ENCODE measurements at places on chromosomes 11 and 22. TPM values are rescaled to one million over a fixed set of nuclear protein-coding genes. Genes with fewer than 3 reads are reported as not detected.

The CPT1A gene
- polyA plus RNA-seq, result 35.0 TPM

DNA sequence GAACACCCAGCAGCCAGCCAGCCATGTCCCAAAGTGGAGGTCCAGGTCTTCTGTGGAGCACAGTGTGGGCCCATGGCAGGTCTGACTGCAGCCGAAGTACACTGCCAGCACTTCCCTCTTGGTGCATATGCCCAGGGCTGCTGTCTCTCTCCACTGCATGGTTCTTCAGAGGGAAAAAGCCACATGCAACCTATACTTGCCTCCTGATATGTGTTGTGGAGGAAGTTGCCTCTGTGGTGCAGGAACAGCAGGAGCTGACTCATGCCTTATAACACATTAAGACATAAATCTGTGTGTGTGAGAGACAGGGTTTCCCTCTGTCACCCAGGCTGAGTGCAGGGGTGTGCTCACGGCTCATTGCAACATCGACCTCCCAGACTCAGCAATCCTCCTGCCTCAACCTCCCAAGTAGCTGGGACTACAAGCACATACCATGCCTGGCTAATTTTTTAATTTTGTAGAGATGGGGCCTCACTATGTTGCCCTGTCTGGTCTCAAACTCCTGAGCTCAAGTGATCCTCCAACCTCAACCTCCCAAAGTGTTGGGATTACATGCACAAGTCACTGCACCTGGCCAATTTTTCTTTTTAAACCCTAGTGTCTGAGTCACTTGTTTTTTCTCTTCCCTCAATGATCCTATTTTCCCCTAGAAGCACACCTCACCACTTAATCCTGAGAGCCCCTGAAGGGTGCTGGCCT is 98.8 kb downstream of the MPPED2 start:
- no peak for DNase-seq

The DEUP1 gene
- polyA plus RNA-seq, result 1.5 TPM

The C22orf23 gene
- 5.8 TPM for polyA plus RNA-seq

GRCh38 chr11:70503468-70504221 is 105.3 kb downstream of the CTTN start:
- no peak for DNase-seq

The POGLUT3 gene
- 45.2 TPM for polyA plus RNA-seq

GRCh38 chr11:69943066-69943465 is 123.8 kb upstream of the FGF3 start:
- DNase-seq, result no peak

The NNMT gene
- polyA plus RNA-seq, result 0.32 TPM

GRCh38 chr22:25834490-25834889 is 92.5 kb downstream of the MYO18B start:
- no peak for DNase-seq

- no peak for DNase-seq
Measured at GRCh38 chr11:17748761-17749721, 14.5 kb downstream of the KCNC1 start.

The KIAA1671 gene
- polyA plus RNA-seq, result 24.8 TPM

The ARRB1 gene
- 24.0 TPM for polyA plus RNA-seq

GRCh38 chr11:103370076-103370475 is 260.9 kb downstream of the DYNC2H1 start:
- no peak for DNase-seq

DNA sequence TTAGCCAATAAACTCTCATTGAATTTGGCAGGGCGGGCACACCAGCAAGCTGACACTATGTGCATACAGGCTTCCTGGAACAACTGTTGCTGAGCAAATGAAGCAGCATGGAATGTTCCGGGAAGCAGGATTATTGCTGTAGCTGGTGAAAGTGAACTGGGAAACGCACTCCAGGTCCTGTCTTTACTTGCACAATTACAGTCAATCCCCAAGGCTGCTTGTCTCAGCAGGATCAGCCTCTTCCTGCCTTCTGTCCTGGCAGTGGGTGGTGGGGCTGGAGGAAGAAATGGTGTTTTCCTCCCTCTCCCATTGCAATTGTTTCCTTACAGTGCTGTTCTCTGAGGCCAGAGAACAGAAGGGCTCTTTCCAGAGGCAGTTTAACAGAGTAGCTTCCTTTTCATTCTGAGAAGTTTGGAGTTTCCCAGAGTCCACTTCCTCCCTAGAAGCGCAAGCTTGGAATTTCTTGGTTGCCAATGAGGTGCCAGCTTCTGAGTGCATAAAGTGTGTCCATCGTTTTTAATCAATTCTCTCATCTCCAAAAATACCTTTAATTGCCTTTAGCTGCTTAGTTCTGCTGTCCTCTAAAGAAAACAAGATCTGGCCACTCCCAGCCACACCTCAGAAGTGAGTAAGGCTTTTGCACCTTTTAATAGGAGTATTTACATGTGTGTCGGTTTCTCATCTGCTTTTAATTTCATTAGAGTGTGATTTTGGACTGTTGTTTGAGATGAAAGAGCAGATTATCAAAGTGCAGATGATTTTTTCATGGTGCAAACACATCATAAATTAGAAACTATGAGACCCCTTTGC is 19.9 kb downstream of the CD44 start:
- no peak for DNase-seq

DNA sequence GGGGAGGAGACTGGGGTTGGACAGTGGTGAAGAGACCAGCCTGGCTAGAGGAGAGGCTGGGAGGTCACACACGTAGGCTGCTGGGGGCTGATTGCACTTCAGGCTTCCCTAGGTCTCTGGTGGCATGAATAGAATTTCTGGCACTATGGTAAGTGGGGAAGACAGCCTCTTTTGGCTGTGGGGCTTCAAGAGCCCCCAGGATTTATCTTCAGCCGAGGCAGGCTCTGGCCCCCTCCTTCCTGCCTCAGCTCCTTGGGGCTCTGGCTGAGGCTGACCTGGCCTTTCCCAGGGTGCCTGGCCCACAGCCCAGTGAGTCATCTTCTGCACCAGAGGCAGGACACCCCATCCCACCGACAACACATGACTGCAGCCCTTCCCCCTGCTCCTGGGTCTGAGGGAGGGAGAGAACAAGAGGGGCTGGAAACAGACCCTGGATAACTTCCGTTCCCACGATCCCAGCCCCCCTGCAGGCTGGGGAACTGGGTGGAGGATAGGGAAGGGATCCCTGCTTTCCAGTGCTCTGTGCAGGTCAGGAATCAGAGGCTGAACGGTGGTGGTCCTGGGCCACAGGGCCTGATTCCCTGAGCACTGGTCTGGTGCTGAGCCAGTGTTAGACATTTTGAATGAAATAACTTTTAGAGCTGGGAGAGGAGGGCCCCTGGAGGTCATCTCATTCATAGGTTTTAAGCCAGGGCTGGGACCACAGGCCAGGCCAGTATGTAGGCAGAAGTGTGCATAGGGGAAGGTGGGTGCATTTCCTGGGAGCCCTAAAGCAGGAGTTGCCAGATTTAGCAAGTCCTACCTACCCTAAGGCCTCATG is 26.5 kb downstream of the ARHGEF17 start:
- no peak for DNase-seq

- no peak for DNase-seq
Measured at GRCh38 chr11:122883646-122883979, 1.1 kb downstream of the JHY start.

The SERPING1 gene
- 172 TPM for polyA plus RNA-seq

The RFPL2 gene
- 0.58 TPM for polyA plus RNA-seq

DNA sequence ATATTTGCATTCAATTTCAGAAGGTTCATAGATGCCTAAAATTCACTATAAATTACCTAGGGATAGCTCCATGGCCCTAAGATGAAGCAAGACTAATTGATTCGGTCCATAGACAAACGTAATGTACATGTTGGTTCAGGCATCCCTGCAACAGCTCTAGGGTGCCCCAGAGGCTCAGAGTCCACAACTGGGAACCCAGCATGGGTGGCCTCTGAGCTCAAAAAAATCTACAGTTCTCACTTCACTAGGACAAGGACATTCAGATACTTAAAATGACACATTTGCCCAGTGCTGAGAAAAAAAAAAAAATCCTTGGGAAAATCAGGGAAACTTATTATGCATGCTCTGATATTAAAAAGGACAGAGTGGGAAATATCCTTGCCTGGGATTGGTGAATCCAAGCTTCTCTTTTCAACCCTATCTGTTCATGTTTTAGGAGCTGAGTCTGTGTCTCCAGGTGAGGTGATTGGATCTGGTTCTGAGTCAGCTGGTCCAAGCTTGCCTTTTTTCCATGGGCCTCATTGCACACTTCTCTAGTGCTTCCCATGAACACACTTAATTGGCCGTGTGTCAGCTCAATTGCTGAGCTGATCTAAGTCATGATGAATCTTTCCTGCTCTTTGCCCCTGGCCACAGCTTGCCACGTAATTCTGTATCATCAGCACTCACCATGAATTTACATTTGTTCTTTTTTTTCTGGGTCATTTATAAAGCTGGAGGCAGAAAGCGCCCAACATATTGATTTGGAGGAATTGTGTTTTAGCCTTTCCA is 116.3 kb upstream of the RCN1 start:
- DNase-seq, result no peak

The C11orf42 gene
- 0.83 TPM for polyA plus RNA-seq

GRCh38 chr11:13761716-13762115 is 93.2 kb downstream of the FAR1 start:
- no peak for DNase-seq

DNA sequence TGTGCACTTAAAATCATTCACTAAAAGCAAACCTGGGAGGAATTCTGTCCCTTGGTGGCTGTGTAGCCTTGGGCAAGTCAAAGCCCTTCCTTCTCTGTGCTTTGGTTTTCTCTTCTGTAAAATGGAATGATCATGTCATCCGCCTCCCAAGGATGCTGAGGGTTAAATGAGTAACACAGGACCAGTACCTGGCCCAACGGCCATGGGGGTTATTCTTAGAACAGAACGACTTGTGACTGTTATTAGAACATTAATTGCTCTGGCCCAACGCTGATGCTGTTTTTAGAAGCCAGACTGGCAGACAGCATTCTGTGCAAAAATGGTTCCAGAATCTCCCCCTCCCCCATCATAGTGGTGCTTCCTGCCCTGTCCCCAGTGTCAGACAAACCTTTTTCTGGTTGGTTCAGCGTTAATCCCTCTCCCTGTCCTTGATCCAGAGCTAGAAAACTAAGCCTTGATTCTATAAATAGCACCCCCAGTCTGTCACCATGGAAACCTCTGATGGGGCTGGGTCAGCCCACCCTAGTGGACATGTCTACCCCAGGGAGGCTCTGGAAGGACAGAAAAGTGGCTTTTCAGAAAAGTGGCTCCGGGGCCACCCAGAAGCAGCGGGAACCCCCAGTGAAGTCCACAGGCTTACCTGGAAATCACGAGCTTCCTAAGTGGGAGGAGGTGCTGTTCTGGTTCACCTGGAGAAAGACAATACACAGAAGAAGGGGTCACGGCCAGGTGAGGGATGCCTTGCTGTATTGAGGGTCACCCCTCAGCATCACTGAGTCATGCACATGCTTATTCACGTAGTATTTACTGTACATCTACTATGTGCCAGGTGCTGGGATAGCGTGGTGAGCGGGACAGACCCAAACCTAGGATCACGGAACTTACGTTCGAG is 15.5 kb upstream of the TFIP11 start:
- no peak for DNase-seq

The GLB1L2 gene
- polyA plus RNA-seq, result 23.5 TPM

DNA sequence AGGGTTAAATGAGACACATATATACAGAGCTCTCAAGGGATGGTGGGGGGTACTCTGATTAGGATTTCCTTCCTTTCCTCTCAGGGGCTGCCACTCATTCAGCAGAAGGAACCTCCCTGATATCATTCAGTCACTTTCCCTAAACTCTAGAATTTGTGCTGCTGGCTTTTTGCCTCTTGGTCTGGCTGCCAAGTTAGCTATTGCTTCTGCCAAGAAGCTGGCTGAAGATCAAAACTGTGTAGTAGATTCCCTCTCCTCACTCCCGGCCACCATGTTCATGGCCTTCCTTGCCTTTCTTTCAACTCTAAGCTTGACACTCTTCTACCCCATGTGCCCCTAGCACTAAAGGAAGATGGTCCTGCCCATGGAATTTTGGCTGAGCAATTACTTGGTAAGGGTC is 18.7 kb downstream of the SLC6A5 start:
- DNase-seq, result no peak

GRCh38 chr22:22210375-22210774 is 34.2 kb upstream of the VPREB1 start:
- no peak for DNase-seq

GRCh38 chr11:350723-351255 is 18.5 kb upstream of the B4GALNT4 start:
- no peak for DNase-seq

The APOC3 gene
- 7.1 TPM for polyA plus RNA-seq

DNA sequence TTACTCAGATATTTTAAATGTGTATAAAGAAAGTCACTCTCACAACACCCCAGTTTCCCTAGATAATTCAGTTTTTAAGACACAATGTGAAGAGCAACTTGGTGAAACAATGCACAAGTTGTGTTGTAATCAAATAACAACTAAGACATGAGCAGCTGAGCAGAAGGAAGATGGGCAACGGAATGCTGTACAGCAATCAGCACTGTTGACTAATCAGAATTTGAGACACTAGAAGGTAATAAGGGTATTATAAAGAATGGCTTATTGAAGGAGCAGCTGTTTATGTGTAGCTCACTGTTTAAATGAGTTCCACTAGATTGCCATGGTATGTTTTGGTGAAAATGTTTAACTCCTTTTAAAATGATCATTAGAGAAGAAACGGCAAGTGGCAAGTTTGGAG is 60.1 kb downstream of the SOX6 start:
- no peak for DNase-seq

Data from right renal cortex interstitium (tissue), 3 donors.